Right cardiac atrium (tissue), 5 donors: ENCODE measurements at places on chromosomes 3 and 15. TPM values are rescaled to one million over a fixed set of nuclear protein-coding genes. Genes with fewer than 3 reads are reported as not detected.
A peak's percentile ranks its signal among the peaks of the same experiment; 100 is the strongest.

The A4GNT gene
- total RNA-seq: not detected

GRCh38 chr3:106083207-106083606 is 214.4 kb upstream of the CBLB start:
- DNase-seq: no peak

GRCh38 chr3:118400886-118401285 is 633.8 kb downstream of the IGSF11 start:
- no peak for DNase-seq

- no peak for DNase-seq
Observed at GRCh38 chr15:101059381-101060341, 140.5 kb downstream of the LRRK1 start.

- DNase-seq: no peak
Observed at GRCh38 chr3:195195321-195196209, 75.4 kb downstream of the XXYLT1 start.

GRCh38 chr3:130517602-130518001 is 625 bp downstream of the COL6A6 start:
- peak; percentile 51 for DNase-seq

GRCh38 chr15:57044072-57044702 is 125.7 kb downstream of the TCF12 start:
- DNase-seq: no peak

GRCh38 chr3:153291059-153291685 is 129.1 kb downstream of the RAP2B start:
- no peak for DNase-seq
